SK-MEL-5 (cell line): ENCODE measurements at places on chromosomes 1 and 21. TPM values are rescaled to one million over a fixed set of nuclear protein-coding genes. Genes with fewer than 3 reads are reported as not detected.

GRCh38 chr21:17390569-17390968, 122.3 kb upstream of the CXADR start:
- DNase-seq = no peak

DNA sequence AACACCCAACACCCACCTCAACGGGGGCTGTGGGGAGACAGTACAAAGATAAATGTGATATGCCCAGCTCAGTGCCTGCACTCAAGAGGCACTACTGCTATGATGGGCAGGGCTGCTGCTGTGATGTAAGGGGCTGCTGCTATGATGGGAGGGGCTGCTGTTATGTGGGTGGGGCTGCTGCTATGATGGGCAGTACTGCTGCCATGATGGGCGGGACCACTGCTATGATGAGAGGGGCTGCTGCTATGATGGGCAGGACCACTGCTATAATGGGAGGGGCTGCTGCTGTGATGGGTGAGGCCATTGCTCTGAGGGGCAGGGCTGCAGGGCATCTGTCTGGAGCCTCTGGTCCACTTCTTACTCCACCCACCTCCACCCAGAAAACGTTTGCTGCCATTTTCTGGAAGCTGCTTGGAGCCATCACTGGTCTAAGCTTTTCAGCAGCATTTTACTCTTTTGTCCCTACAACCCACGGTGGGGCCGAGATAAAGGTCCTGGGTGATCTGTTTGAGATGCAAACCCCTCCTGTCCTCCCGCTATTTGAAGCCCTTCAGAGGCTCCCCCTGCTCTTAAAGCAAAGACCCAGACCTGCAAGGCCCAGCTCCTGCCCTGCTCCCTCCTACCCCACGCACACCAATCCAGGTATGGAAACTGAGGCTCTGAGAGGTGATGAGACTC, 656.9 kb downstream of the PTPRU start:
- DNase-seq = peak; percentile 44

The ANGPTL3 gene
- total RNA-seq = 0.11 TPM in 1 of 2 replicates, not detected in the other

DNA sequence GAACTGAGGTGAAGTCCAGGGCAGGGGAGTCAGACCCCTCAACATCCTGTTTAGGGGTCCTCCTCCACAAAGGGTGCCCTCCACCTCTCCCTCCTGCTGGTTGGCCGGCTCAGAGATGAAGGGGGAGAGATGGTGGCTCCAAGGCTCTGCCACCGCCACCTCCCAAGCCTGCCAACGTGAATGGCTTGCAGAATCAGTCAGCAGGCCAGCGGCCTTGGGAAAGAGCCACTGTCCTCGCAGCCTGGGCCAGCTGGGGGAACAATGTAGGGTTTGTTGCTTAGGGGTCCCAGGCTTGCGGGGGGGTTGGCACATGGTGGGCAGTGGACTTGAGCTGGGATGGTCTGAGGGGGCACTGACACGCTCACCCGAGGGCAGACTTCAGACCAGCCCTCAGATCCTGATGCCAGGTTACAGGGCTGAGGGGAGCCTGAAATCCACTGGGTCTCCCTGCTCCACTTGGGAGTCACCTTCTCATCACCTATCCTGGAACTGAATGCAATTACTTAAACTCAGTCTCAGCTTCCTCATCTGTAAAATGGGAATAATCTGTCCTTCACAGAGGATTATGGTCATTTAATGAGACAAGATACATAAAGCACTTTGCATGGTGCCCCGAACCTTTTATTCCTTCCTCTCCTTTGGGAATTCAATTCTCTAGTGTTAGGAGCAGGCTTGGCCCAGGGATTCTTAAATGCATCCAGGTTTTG, 8.3 kb downstream of the GPR37L1 start:
- DNase-seq = no peak

DNA sequence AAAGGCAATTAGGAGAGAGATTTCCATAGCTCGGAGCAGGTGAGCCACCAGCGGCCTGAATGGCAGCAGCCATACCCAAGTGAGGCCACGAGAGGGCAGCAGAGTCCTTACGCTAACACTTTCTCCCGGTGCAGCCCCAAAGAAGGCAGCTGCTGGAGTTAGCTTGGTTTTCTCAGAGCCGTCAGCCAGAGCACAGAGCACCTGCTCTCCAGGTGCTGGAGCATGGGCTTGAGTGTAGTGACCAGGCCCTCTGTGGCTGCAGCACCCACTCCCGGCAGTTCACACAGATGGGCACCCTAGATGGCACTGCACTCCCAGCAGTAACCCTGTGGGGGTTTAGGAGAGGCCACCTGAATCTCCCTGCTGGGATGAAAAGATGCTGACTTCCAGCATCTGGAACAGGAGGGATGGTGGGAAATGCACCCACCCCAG, 45.8 kb downstream of the TMCC2 start:
- peak; percentile 79 for DNase-seq

GRCh38 chr1:203098445-203098844, 12.6 kb upstream of the MYOG start:
- DNase-seq = no peak

The KRTAP25-1 gene
- total RNA-seq = not detected in 2 replicates

DNA sequence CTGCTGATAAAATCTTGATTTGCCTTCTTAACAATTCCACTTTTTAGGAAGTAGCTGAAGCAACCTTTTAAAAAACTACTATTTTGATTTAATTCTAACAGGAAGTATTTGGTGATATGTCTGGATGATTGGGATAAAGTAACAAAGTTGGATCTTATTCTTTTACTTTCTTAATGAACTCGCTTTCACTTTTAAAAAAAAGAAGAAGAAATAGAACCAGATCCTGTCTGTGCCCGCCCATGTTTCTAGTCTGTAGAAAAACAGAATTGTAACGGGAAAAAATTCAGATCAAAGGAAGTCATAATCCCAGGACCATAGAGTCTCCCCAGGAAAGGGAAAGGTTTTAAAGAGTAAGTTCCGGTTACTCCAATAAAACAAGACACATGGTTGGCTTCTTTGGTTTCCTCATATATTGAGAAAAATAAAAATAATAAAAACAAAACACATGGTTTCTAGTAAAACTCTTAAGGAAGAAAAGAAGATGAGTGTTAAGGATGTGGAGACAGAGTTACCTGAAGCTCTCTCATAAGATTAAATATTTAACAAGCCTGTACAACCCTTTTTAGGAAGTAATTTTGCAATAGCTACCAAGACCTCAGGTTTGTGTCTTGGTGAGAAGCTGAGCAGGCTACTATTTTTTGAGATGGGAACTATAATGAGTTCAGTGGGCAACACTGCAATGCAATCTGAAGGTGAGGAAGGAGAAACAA, 4.9 kb downstream of the CD48 start:
- DNase-seq = no peak

DNA sequence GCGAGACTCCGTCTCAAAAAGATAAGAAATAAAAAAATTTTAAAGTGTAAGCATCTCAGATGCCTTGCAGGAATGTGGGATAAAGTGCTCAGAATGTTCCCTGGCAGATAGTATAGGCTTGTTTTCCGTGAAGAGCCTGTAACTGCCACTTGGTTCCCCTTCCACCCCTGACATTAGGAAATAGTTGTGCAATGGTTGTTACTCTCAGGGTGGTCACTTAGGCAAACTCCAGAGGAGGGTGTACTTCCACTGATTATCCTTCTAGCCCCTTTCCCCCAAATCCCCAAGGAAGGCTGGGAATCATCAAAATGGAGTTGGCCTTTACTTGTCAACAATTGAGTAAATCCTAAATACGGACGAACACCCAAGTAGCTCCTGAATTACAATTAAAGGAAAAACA, 10.4 kb downstream of the RPL11 start:
- DNase-seq = no peak

DNA sequence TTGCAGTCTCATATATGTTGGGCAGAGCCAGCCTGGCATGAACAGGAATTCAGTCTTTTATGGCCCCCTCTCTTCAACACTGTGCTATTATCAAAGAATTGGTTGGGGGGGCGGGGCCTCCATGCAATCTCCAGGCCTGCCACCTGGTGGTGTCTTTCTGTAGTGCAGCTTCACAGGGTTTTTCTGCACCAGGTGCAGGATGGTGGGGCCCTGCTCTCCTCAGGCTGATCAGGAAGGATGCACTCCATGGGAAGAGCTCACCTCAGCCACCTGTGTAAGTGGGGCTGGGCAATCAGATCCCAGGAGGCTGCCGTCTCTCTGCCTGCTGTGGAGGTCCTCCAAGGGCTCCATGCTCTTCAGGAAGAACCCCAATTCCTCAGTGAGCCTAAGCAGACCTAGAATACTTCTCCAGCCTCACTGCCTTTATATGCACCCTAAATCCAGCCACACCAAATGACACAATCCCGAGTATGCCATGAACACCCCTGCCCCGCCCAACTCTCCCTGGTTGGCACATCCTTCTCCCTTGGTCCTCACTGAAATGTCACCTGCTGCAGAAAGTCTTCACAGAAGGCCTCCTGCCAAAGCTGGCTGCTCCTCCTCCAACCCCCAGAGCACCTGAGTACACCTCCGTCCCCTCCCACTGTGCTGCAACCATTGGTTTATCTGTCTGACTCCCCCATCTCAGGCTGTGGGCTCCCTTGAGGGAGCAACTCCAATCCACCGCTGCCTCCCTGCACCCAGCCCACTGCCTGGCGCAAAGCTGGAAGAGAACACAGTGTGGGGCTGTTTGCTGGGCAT, 16.5 kb downstream of the STK40 start:
- DNase-seq = peak; percentile 70

The MYCL gene
- total RNA-seq = 4.1 and 5.1 TPM in 2 replicates

DNA sequence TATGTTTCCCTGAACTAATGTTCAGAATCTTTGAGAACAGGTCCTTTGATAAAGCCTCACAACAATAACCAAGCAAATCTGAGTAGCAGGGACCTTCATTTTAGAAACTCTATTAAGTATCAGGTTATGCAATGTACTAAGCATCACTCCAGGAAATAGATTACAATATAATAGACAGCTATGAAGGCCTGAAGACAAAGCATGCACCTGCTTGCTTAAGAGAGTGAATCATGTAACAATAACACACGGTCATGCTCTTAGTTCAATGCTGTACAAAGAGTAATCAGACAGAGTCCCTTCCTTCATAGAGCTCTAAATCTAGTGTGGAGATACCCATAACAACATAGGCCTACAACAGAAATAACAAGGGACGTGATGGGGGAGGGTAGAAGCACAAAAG, 8.1 kb upstream of the CMPK1 start:
- DNase-seq = no peak
